NCI-H2081 (cell line): ENCODE measurements at places on chromosomes 1 and 21.

DNA sequence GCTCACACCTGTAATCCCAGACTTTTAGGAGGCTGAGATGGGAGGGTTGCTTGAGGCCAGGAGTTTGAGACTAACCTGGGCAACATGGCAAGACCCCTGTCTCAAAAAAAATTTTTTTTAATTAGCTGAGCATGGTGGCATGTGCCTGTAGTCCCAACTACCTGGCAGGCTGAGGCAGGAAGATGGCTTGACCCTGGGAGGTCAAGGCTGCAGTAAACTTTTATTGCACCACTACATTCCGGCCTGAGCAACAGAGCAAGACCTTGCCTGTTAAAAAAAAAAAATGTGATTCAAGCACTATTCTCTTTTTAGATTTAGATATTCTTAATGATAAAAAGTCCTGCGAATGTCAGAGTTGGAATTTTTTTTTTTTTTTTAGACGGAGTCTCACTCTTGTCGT lies 102.5 kb upstream of the L1TD1 start:
- DNase-seq: no peak

DNA sequence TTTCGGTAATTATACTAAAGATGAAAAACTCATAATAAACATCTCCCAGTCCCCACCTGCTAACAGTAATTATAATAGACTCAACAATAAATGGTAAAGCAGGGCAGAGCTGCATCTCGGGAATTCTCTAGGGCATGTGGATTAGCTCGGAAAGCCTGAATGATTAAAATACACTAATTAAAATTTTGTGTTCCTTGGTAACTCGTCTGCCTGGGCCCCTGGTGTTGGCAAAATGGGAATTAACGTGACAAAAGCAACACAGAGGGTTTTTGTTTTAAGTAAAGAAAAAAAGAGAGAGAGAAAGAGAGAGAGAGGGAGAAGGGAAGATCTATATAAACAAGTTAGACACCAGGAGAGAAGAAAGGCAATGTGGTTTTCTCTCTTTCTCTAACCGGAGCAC lies 62.1 kb downstream of the CASZ1 start:
- no peak for DNase-seq

DNA sequence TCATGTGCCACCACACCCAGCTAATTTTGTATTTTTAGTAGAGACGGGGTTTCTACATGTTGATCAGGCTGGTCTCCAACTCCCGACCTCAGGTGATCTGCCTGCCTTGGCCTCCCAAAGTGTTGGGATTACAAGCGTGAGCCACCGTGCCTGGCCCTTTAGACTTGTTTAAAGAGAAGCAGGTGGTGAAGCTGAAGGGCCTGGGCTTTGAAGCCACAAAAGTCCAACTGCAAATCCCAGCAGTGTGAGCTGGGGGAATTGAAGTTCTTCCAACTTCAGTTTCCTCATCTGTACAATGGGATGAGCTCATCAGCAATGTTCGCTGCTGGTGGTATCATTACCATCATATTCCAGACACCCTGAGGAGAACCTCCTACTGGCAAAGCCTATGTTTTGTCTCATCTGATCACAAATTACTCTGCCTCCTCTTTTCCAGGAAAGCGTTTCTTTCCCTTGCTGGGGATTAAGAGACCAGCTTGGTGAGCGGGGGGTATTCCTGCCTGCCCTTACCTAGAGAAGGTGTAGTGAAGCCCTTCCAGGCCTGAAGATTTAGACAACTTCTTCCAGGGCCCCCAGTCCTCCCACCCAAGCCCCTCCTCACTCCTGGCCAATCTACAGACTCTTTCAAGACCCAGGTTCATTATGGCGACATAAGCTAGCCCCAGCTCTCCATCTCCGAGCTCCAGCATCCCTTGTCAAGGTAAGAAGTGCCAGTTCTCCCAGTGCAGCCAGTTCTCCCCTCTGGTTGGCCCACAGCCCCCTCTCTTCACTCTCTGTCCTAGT lies 2.4 kb upstream of the SHISA4 start:
- no peak for DNase-seq

- DNase-seq: no peak
Measured at GRCh38 chr1:203807196-203807595, 11.8 kb downstream of the ZBED6 start.

DNA sequence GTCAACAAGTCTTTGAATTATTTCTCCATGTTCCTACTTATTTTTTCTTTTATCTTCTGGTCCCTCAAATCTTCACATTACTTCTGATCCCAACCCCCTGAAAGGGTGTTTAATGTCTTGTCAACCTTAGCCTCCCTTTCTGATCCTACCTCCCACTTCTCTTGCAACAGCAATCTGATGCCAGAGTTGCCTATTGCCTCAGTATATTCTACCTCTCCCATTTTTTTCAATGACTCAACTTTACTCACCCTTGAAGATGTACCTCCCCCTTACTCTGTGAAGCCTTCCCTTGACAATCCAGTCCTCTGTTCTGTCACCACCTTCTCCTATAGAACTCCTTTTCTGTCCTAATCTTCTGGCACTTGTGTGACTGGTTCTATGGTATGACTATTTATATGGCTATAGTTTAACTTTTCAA lies 99.5 kb upstream of the CD55 start:
- DNase-seq: no peak

DNA sequence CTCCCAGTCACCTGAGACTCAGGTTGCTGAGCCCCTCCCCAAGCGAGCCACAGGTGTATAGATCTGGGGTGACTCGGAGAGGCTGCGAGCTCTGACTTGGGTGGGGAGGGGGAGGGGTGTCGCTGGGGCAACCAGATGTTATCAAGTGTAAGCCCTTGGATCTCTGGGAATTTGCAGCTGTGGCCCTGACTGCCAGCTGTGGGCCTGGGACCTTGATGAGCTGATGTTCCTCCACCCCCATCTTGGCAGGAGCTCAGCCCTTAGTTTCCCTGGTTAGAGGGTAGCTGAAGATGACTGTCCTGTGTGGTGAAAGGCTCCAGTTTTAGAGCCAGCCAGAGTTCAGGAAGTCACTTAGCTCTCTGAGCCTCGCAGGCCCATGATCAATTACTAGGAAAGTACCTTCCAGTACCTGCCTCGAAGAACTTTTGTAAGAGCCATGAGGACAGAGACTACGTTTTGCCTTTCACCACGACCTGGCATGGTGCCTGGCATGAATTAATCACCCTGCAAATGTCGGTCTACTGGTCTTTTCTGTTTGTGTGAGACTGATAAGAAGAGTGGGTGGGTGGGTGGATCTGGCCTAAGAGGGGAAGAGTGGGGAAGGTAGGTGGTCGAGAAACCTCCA lies 55.8 kb downstream of the YARS1 start:
- DNase-seq: no peak

- DNase-seq: no peak
Measured at GRCh38 chr1:118073648-118074435, 111.2 kb downstream of the SPAG17 start.

DNA sequence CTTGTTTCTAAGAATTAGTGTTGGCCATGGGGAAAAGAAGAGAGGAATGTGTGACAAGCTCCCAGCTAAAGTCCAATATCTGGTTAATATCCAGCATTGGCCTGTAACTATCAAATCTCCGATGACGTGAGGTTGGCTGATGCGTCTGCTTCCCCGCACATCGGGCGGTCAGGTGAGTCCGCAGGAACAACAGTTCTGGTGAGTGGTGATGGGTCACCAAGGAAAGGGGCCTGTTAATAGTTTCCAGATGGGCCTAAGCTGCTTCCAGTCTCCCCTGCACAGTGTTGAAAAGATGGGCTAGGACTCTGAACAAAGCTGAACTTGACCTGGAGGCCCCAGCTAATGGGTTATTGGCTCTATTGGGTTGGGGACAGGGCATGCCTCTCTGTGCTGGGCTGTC lies 193.1 kb upstream of the EDN2 start:
- DNase-seq: no peak

- DNase-seq: peak; percentile 62
Measured at GRCh38 chr1:175154629-175155472, 37.7 kb downstream of the KIAA0040 start.

- no peak for DNase-seq
Measured at GRCh38 chr1:154876842-154877369, 6.8 kb upstream of the KCNN3 start.

- no peak for DNase-seq
Measured at GRCh38 chr1:26359981-26360806, 6.3 kb upstream of the CRYBG2 start.

- no peak for DNase-seq
Measured at GRCh38 chr21:15797577-15798363, 68.0 kb downstream of the USP25 start.

GRCh38 chr1:245546875-245547274 lies 392.1 kb downstream of the KIF26B start:
- no peak for DNase-seq

DNA sequence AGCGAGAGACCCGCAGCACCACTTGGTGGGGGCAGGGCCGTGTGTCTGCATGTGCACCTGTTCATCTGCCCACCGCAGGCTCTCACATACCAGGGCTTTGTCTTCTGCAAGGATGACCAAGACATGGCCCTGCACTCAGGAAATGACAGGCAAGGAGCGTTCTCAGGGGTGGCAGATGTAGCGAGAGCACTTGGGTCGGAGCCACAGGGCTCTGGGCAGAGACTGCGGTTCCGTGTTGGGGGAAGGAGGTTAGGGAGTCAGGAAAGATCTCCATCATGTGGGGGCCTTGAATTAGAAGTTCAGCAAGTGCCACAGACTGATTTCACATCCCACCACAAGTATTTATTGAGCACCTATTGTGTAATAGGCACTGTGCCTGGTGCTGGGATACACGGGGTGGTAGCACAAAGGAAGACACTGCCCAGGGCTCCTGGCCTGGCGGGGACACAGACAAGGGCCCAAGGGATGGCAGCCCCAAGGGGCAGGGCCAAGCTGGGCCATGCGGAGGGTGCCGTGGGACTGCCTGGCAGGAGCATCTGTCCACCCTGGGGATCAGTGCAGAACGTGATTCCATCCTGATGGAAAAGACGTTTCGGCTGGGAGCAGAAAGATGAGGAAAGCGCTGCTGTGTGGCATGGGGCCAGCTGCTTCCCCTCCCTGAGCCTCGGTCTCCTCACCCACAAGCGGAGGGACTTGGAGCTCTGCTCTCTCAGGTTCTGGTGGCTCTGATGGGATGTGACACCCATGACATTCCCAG lies 11.4 kb upstream of the SPSB1 start:
- no peak for DNase-seq

- DNase-seq: no peak
Measured at GRCh38 chr1:214579183-214579582, 23.8 kb upstream of the CENPF start.

DNA sequence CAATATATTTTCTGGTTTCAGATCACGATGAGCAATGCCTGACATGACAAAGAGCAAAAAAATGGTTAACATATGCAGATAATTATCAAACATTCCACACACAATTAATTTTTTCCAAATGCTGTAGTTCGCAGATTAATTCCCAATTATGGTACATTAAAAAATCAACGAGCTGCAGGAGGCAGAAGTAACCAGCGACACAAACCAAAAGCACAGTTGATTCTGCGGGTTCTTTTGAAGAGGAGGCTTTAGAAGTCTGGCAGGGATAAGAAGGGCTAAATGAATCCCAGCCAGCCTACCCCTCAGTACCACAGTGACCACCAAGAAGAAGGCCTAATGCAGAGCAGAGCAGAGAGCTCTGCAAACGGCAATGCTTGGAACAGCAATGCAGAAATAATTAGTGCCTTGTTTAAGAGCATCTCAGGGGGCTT lies 17.0 kb upstream of the KNCN start:
- DNase-seq: no peak

- DNase-seq: no peak
Measured at GRCh38 chr1:1914101-1914970, 724 bp upstream of the CALML6 start.

GRCh38 chr1:77983997-77984355 lies 5.1 kb upstream of the FUBP1 start:
- no peak for DNase-seq

DNA sequence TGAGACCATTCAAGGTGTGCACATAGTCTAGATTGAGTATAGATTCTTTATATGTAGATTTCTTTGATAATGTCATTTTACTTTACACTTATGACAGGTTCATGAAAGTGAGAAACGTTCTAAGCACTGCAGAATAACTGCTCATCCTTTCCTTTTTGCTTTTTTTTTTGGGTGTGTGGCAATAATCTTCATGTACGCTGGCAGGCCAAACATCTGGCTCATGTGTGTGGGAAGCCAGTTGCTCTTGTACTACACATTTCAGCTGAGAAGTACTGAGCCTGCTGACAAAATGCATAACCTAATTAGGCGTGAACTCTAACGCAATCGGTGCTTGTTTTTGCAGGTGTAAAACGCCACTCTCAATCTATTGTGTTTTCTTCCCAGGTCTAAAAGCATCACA lies 350.8 kb upstream of the KAZN start:
- peak; percentile 8 for DNase-seq

- DNase-seq: peak; percentile 84
Measured at GRCh38 chr1:8629241-8630091, 188.0 kb downstream of the RERE start.

DNA sequence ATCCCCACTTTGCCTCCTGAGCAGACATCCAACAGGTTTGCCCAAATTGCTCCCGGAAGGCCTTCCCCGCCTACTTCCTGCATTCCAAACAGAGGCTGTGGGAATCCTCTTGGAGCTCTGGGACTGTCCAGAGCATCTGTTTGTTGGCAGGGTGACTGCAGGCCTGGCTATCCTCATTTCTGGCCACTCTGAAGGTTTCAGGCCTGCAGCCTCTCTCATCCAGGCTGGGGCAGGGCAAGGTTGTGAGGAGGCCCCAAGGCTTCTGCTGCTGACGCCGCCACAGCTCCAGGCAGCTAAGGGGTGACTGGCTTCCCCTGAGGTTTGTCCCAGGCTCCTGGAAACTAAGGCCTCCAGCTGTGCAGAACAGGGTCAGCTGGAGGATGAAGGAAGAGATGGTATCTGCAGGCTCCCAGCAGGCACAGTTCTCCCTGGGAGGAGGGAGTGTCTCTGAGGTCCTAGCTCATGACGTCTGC lies 11.3 kb downstream of the CDK18 start:
- no peak for DNase-seq

DNA sequence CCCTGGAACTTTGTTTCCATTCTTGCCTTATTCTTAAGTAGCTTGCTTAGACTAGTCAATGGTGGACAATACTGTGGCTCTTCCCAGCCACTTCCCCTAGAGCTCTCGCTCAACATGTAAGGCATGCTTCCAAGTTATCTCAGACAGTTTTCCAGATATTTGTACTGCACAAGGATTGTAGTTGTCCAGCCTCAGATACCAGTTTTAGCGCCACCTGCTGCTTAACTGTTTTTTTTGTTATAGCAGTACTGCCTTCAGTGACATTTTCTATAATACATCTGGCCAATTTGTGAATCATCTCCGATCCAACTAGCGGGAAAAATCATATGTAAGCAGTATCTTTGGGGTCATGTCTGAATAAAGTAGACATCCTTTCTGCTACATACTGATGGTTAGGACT lies 346.7 kb upstream of the ADGRL4 start:
- DNase-seq: no peak

GRCh38 chr1:157505481-157506272 lies 46.6 kb downstream of the FCRL5 start:
- DNase-seq: peak; percentile 65

- DNase-seq: no peak
Measured at GRCh38 chr1:46183926-46184557, 7.8 kb upstream of the P3R3URF start.

- no peak for DNase-seq
Measured at GRCh38 chr21:38422082-38422481, 76.2 kb downstream of the ERG start.
